Psoas muscle (tissue), 8 donors: ENCODE measurements at places on chromosomes 7 and 10. TPM values are rescaled to one million over a fixed set of nuclear protein-coding genes. Genes with fewer than 3 reads are reported as not detected.

DNA sequence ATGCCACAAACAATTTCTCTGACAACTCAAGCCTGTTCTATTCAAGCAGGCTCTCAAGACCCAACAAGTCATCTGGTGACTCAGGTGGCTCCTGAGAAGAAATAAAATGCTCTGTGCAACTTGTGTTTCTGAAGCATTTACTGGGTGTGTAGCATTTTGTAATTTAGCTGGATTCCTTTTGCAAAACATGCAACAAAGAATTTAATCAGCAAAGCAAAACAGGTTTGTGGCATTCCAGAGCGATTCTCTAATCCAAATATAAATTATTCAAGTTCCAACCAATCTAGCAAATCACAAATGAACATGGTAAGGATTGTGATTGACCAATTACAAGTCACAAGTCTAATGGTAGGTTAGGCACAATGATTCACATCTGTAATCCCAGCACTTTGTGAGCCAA, 39.8 kb upstream of the C10orf67 start:
- DNase-seq, result no peak

DNA sequence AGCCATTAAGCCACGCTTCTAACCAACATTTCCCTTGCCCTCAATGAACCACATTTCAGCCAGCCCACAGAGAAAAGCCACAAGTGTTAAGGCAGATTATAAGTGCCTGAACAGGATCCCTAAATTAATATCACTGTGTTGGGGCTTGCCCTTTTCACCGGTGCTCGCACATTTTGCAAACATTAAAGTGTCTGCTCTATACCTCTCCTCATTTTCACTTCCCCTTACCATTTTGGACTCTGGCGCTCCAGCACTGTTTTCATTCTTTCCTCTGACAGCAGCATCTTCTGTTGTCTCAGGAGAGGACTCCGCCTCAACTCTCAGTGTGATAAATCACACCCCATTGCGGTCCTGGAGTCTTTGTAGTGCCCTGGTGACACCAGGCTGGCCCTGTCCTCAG, 274.2 kb downstream of the BAMBI start:
- no peak for DNase-seq

DNA sequence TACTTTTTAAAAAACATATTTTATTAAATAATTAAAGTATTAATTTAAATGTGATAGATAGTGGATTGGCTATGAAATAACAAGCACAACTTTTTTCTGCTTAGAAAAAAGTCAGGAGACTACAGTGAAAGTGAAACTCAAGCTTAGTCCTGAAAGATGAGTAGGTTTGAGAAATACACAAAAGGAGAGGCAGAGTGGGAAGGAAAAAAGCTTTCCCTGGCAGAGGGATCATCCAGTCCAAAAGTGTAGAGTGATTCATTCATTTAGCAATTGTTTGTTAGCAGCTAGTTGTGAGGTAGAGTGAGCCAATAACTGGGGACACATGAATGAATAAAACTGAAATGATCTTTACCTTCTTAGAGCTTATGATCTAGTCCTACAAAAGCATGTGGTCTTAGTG, 93.5 kb downstream of the FOXP2 start:
- no peak for DNase-seq

Gene GIMAP4
- 36.4 TPM for total RNA-seq

DNA sequence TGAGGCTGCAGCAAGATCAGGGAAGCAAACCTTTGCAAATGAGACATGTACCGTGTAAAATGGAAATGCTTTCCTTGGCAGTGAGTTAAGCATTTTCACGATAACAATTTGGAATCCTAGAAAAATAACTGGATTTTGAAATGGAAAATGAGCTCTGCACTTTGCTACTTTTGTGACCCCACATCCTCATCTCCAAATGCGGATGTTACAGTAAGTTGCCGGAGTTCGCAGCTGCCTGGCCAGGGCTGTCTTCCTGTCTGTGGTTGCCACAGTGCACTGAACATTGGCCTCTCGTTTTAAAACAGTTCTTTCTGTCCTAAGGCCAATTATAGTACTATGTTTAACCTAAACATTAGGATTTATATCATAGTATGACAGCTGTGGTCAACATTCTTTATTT, 136.2 kb upstream of the FZD8 start:
- no peak for DNase-seq

Gene NEBL
- 1.5 TPM for total RNA-seq

Gene AOAH
- 1.5 TPM for total RNA-seq

Gene KRIT1
- 30.5 TPM for total RNA-seq

Gene VSTM2A
- total RNA-seq, result not detected

DNA sequence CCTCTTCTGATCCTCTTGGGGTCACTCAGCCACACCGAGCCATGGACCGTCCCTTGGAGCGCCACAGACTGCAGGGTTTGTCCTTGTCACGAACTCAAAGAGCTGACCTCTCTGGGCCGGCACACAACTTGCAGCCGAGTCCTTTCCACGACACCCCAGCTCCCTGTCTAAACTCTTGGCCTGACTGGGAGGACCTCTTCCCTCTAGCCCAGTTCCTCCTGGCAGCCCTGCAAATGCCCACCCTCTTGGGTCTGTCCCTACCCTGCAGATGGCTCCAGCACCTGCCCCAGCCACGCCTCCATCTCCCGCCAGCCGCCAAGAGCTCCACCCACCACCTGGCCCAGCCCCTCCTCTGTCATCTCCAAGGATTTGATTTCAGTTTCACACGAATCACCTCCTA, 339.2 kb downstream of the DNAJB6 start:
- DNase-seq, result no peak

GRCh38 chr10:79025199-79025832, 43.5 kb upstream of the ZMIZ1 start:
- DNase-seq, result peak; percentile 18

DNA sequence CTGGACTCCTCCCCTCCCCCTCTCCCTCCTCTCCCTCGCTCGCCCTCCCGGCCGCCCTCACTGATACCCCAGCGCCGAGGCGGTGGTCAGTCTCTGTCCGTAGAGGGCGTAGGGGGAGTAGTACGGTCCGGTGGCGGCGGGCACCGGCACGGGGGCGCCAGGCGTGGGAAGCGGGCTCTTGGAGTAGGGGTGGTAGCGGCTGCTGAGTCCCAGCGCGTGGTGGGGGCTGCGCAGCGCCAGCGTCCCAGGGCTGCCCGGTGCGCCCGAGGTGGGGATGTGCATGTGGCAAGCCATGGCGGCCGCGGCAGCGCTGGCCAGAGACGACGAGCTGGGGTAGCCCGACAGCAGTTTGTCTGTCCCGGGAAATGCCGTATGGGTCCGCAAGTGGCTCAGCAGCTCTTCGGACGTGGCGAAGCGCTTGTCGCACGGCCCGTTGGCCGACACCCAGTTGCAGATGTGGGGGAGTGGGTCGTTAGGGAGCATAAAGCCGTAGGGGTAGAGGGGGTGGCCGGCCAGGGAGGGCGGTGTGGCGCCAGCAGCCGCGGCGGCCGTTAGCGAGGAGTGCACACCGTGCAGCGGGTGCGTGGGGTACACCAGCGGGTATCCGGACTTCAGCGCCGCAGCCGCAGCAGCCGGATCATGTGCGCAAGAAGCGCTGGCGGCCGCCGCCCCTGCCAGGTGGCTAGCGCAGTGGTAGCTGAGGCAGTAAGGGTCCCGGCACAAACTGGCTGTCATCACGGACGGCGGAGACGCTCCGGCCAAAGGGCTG, 2.7 kb downstream of the ZNF503 start:
- peak; percentile 68 for DNase-seq

- no peak for DNase-seq
These were observed 244.4 kb downstream of the SKIDA1 start for GRCh38 chr10:21280971-21281572.

Gene SPDYE5
- total RNA-seq, result not detected

DNA sequence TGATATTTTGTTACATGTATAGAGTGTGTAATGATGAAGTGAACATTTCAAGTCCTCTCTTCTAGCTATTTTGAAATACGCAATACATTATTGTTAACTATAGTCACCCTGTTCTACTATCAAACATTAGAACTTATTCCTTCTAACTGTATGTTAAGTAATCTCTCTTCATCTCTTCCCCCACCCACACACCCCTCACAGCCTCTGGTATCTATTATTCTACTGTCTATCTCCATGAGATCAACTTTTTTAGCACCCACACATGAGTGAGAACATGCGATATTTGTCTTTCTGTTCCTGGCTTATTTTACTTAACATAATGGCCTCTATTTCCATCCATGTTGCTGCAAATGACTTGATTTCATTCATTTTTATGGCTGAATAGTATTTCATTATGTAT, 57.7 kb upstream of the EGR2 start:
- DNase-seq, result no peak

GRCh38 chr10:108360187-108360586, 1195.7 kb upstream of the SORCS1 start:
- DNase-seq, result no peak

- DNase-seq, result no peak
These were observed 44.8 kb upstream of the PHYHIPL start for GRCh38 chr10:59131666-59132065.

DNA sequence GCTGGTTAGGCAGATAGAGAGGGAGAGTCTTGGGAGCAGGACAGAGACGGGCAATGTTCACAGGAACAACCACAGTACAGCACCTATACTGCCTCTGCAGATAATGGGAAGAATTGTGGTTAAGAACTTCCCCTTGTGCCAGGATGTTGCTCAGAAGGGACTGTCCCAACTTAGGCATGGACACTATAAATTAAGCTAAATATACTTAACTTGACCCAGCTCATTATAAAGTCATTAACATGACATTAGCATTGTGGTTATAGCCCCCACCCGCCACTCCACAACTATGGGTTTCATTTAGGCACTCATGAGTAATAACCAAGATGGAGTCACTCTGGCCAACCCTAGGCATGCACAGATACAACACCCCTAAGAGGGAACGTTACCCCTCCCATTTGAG, 310.9 kb upstream of the NRG3 start:
- no peak for DNase-seq

- DNase-seq, result no peak
These were observed 424.7 kb upstream of the FOXK1 start for GRCh38 chr7:4257146-4258111.

Gene RTKN2
- total RNA-seq, result not detected

GRCh38 chr10:68938884-68939283, 17.1 kb upstream of the DDX21 start:
- DNase-seq, result no peak

GRCh38 chr7:113086431-113086888, at the start of gene GPR85:
Gene GPR85, minus strand, starts transcription at chr7:113086827. Its CDS starts 2,106 bp downstream, at chr7:113084721.
- peak; percentile 76 for DNase-seq

DNA sequence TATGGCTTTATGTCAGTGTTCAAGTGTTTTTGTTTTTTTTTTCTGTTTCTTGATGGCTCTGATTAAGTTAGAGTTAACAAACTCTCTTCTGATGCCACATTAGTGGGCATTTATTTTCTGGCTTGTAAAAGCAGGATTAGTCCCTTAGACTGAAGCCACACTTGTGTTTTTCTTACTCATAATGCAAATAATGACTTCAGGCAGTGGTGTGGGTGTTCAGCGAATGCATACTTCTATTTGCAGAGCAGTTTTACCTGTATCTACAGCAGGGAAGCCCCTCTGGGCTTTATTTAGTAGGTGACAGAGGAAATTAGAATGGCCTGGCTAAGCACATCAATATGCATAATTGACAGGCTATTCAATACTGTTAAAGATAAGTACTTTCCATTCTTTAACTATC, 79.9 kb downstream of the CNNM2 start:
- DNase-seq, result no peak

DNA sequence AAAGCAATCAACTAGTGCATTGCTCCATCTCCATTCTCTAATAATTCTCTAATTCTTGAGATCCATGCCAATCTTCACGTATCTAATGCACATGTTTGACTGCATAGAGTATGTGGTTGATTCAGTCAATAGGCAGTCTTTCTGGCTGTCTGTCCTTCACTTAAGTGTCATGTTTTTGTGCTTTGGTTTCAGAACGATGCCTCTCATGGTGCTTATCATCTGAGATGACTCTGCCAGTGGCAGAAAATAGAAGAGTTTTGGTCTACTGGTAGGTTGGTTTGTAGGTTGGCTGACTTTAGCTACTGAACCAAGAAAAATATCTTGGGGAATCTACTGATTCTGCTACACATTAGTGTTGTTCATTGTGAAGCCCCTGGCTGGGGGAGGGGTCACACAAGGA, 364.2 kb downstream of the SFMBT2 start:
- DNase-seq, result no peak

Gene AKR1B15
- 37.3 TPM for total RNA-seq

GRCh38 chr7:68173513-68173912, 1176.9 kb downstream of the TYW1 start:
- no peak for DNase-seq

Gene CCDC146
- 1.9 TPM for total RNA-seq

- no peak for DNase-seq
These were observed 121.5 kb downstream of the CRPPA start for GRCh38 chr7:16299853-16300252.

- no peak for DNase-seq
These were observed 30.0 kb upstream of the SGMS1 start for GRCh38 chr10:50653758-50654157.

- DNase-seq, result no peak
These were observed 42.1 kb downstream of the ASB4 start for GRCh38 chr7:95527776-95528250.

GRCh38 chr10:132099389-132100090, 33.8 kb downstream of the JAKMIP3 start:
- no peak for DNase-seq

- no peak for DNase-seq
These were observed 140.6 kb downstream of the NRP1 start for GRCh38 chr10:33193701-33194521.

Gene PNLIPRP2
- total RNA-seq, result not detected

DNA sequence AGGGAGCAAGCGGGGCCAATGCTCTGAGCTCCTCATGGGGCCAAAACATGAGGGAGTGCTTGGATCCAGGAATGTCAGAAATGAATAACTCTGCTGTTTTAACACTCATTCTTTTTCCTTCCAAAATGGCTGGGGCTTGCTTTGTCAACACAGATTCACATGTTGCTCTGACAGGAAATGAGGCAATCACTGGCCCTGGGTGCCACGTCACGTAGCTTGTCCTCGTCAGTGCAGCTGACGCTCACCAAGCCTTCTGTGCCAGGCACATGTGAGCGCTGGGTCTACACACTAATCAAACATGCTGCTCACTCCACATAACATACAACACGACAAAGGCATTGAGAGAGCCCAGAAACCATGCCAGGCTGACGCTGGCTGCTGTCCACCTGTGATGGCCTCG, 198.9 kb downstream of the WDR37 start:
- DNase-seq, result no peak

GRCh38 chr10:43316988-43317387, 50.1 kb upstream of the RASGEF1A start:
- no peak for DNase-seq

DNA sequence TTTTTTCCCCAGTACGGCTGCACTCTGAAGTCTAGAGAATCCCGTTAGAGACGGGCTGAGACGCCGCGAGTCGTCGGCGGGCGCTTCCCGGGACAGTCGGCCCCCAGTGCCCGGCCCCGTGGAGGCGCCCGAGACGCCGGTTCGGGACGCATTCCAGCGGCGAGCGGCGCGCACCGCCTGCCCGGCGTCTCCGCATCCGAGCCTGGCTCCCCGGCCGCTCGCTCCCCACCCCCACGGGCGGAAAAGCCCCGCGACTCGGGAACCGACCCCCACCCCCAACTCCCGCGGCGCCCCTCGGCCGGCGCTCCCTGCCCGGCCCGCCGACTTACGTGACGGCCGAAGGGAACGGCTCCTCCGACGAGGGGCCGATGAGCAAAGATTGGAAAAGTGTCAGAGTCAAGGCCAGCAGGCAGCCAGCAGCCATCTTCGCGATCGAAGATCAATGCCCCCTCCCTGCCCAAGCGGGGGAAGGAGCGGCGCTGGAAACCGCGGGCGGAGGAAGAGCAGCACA, 486 bp downstream of the CACNA2D1 start:
- peak; percentile 49 for DNase-seq
